ENCODE measurements at places on chromosomes 2 and 18.

- DNase-seq: no peak
Observed at GRCh38 chr2:30666266-30666874, 140.9 kb downstream of the CAPN13 start.

- DNase-seq: no peak
Observed at GRCh38 chr2:37648331-37649011, 23.0 kb downstream of the CDC42EP3 start.

DNA sequence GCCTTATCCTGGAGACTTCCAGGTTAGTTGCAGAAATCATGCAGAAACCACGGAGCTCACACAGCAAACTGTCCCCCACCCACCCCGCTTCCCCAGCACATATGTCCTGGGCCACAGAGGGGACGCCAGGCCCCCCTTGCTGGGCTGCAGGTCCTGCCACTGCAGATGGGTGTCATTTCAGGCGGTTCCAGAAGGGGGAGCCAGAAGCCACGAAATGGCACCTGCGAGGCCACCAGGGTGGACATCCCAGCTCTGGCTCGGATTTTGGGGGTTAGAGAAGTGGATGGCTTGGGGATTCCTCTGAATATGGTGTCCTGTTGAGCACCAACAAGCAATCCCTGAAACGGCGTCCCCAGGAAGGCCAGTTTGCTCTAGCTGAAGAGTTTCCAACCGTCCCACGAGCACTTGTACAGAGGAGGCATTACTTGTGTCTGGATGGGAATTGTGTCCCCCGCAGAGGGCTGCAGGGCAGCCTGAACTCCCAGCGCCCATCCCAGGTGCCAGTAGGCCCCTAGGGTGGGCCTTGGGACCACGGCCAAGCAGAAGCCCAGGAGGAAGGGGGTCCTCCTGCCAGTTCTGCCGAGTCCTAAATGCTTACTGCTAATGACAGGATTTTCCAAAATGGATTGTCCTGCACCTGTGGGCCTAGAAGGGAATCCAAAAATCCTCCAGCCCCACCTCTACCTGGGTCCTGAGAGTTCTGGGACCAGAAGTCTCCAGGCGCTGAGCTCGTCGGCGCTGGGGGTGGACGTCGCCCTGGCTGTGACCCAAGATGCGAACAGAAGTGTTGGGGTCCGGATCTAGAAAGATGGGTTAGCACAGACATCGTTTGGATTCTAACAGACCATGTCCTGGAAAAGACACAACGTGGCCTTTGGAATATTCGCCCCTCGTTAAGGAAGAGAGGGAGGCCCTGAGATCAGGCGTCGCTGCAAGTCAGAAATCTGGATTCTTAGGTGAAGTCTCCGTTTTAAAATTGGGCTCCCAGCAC, 14.6 kb upstream of the NFATC1 start:
- no peak for DNase-seq

- no peak for DNase-seq
Observed at GRCh38 chr2:38056216-38056615, 19.7 kb downstream of the CYP1B1 start.

GRCh38 chr2:172021955-172022354, 22.2 kb downstream of the METAP1D start:
- no peak for DNase-seq

- peak; percentile 17 for DNase-seq
Observed at GRCh38 chr2:236597629-236598028, 28.0 kb downstream of the ACKR3 start.

GRCh38 chr2:112881217-112881985, 29.6 kb upstream of the IL37 start:
- DNase-seq: no peak

GRCh38 chr2:15238028-15238427, 323.1 kb downstream of the NBAS start:
- DNase-seq: no peak

- no peak for DNase-seq
Observed at GRCh38 chr18:74468547-74469061, 11.5 kb upstream of the DIPK1C start.

DNA sequence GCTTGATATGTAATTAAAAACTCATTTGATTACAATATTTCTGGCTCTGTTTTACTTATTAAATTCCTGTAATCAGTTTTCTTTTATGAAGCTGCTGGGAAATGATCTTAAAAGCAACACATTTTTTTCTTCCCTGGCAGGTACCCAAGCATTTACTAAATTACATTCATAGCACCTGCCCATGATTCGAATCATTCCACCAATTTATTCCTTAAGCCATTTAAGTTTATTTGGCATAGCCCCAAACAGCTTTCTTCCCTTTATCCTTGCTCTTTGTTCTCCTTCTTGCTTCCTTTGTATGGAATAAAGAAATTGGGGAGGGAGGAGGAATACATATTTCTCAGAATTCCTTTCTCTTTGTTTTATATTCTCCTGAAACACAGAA, 241.3 kb downstream of the AGPS start:
- no peak for DNase-seq

DNA sequence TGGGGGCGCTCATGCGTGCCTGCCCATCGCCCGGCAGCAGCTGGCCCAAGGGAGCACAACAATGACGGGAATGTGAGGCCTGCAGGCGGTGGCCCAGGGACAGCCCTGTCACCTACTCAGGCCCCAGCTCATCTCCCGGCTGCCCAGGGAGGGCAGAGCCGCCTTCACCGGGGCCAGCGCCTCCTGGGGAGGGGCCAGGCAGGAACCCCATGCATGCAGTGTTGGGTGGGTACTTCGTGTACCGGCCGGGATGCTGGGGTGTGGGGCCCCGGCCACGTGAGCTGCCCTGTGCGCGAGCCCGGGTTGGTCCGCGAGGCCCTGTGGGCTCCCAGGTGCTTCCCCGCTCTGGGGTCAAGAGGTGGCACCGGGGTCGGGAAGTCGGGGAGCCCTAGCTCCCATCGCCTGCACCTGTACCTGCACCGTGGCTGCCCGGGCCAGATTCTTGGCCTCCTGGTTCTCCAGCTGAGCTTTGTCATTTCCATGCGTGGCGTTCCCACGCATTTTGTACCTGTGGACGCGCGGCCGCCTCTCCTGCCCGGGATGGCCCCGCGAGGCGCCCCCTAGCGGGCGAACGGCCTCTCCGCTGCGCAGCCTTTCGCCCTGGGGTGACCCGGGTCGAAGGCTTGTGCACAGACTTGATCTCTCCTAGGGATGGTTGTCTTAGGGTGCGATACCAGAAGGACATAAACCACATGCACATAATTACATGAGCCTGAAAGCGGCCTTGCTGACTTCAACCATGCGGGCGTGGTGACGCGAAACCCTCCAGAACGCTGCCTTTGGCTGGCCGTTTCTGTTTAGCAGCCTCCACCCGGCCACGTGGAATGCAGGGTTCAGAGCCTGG, 950 bp downstream of the KLHL30 start:
- DNase-seq: no peak

DNA sequence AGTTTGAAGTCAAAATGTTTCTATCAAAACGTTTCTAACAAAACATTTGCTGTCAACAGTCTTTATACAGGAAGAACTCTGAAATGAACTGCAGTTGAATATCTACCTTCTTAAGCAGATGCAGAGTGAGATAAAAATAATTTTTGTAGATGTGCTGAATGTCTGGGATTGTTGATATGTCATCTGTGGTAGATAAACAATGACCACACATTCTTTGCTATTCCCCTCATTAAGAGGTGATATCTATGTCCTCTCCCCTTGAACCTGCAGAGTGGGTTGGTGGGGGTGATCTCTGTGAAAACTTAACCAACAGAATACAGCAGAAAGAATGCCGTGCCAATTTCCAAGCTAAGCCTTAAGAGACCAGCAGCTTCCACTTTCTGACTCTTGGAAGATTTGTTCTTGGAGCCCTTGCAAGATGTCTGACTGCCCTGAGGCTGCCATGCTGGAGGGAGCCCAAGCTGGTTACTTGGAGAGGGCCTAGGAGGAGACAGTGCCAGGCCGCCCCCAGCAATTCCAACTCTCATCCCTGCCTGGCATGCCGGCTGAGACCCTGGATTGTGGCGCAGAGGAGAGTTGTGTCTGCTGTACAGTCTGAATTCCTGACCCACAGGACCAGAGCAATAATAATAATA, 80.8 kb downstream of the COLEC12 start:
- DNase-seq: no peak

DNA sequence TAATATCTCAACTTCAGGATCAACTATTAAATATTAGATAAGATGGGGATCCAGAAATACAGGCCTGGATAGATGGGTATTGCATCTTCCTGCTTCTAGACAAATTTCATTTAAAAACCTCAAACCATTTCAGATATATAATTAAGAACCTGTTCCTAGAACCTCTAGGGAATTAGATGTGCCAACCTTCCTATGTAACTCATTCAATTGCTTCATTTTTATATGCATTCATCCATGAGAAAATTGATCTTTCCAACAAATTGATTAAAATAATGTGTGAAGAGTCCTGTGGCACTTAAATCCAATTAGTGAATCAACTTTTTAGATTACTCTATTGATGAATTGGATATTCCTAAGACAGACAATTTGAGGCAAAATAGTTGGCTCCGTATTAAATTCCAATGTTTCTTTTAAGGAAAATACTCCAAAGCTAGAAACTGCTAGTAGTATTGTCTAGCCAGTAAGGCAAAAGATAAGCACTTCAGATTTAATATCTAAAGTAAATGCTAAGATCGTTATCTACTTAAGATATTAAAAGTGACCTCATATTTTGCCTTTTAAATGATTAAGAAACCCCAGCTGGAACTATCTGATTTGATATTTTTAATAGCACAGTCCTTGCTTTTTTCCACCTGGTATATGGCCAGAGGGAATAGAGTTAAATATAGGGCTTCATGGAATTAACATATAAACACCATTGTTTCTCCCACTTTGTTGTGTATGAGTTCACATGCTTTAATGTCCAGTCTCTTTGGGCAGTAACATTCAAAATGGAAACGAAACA, 35.8 kb downstream of the DARS1 start:
- DNase-seq: no peak

GRCh38 chr18:8835521-8835953, 130.2 kb downstream of the MTCL1 start:
- no peak for DNase-seq

All from thoracic aorta (tissue), 2 donors.